ENCODE measurements at places on chromosomes 4 and X.

DNA sequence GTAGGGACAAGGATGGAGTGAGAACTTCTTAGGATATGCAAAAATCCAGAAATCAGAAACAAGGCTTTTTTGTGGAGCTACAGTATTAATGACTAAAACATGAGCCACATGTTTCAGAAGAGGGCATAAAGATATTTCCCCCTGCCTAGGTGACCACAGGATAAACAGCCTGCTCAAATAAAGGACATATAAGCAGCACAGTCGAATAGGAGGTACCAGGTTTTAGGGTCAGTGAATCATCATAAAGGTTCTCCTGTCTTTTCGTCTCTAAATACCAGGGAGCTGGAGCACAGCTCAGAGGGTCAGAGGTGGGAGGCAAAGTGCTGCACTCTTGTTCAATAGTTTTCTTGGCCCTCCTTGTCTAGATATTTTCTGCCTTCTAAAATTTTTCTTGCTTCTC, 211.9 kb upstream of the HS3ST1 start:
- no peaks in the 10 kb centered on the region for H3K36me3 ChIP-seq
- no peak overlapping the region for H3K4me3 ChIP-seq
- no peak for DNase-seq
- H3K27me3 ChIP-seq: no peaks in the 10 kb centered on the region
- H3K4me1 ChIP-seq: peaks cover 3% of the 10 kb centered on the region

- no peak overlapping the region for H3K27ac ChIP-seq
- DNase-seq: no peak
- H3K36me3 ChIP-seq: no peaks in the 10 kb centered on the region
- H3K4me1 ChIP-seq: no peaks in the 10 kb centered on the region
- no peak overlapping the region for H3K4me3 ChIP-seq
Measured at GRCh38 chr4:163804001-163804400, 309.5 kb downstream of the TMA16 start.

GRCh38 chrX:131045726-131046125, 12.4 kb upstream of the ARHGAP36 start:
- no peaks in the 10 kb centered on the region for H3K4me1 ChIP-seq
- peaks cover 72% of the 10 kb centered on the region for H3K27me3 ChIP-seq
- H3K4me3 ChIP-seq: no peak overlapping the region
- H3K27ac ChIP-seq: no peak overlapping the region
- no peaks in the 10 kb centered on the region for H3K36me3 ChIP-seq

DNA sequence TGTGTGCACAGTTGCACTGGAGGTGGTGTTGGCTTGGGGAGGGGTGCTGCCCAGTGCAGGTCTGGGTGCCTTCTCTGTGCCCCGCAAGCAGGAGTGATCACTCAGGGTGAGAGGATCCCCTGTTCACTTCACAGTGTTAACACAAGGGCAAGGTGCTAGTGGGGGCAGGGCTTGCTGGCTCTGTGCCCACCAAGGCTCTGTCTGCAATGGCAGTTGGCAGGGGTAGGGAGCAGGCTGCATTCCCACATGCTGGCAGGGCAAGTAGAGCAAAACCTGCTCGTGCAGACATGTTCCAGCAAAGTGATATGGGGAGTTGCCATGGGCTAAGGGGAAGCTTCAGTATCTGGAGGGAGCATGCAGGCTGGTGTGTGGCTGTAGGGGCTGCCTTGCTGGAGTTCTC, 428.0 kb downstream of the ZNF674 start:
- peaks cover 43% of the 10 kb centered on the region for H3K27me3 ChIP-seq
- no peaks in the 10 kb centered on the region for H3K4me1 ChIP-seq
- H3K36me3 ChIP-seq: no peaks in the 10 kb centered on the region

GRCh38 chr4:41526628-41527027, 11.3 kb upstream of the LIMCH1 start:
- H3K4me1 ChIP-seq: no peaks in the 10 kb centered on the region
- no peak overlapping the region for H3K27ac ChIP-seq
- DNase-seq: no peak
- H3K27me3 ChIP-seq: no peaks in the 10 kb centered on the region
- H3K4me3 ChIP-seq: no peak overlapping the region

DNA sequence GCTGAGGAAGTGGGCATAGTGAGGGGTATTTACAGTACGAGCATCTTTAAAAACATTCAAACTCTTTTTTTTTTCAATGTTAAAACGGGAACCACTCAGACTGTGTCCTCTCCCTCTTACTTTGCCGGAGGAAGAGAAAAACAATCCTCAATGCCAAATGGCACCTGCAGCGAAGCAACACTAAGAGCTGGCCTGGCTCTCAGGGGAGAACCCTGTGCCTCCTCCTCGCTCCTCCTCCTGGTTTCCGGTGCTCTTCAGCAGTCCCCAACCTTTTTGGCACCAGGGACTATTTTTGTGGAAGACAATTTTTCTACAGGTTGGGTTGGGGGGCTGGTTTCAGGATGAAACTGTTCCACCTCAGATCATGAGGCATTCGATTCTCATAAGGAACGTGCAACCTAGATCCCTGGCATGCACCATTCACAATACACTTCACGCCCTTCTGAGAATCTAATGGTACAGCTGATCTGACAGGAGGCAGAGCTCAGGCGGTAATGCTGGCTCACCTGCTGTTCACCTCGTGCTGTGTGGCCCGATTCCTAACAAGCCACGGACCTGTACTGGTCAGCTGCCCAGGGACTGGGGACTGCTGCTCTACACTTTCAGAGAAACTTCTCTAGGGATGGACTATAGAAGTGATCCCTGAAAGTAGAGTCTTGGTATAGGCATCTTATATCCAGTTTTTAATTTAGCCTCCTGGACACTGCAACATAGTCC, 404.1 kb downstream of the RAPGEF2 start:
- H3K27me3 ChIP-seq: no peaks in the 10 kb centered on the region
- no peak for DNase-seq
- H3K4me3 ChIP-seq: no peak overlapping the region

- DNase-seq: no peak
- no peak overlapping the region for H3K4me3 ChIP-seq
- H3K27me3 ChIP-seq: no peaks in the 10 kb centered on the region
- no peak overlapping the region for H3K27ac ChIP-seq
Measured at GRCh38 chrX:84611843-84612636, 109.8 kb upstream of the HDX start.
